ENCODE measurements at places on chromosomes 16 and 17.

GRCh38 chr17:21124086-21124485 lies 2.7 kb upstream of the DHRS7B start:
- DNase-seq: no peak

DNA sequence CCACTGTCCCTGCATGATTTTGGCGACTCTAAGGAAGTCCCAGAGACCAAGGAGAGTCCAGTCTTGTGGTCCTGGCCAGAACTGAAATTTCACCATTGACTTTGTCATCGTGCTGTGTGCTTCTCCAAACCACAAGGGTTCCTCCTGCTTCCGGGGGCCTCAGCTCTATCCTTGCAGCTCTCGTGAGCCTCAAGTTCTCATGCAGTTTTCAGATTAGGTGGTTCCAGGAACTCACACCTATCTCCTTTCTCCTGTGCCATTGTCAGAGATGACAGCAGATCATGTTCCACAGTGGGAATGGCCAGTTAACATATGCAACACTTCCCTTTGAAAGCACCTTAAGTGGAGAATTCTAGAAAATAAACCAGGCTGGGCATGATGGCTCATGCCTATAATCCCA lies 97.9 kb upstream of the CRHR1 start:
- no peak for DNase-seq

DNA sequence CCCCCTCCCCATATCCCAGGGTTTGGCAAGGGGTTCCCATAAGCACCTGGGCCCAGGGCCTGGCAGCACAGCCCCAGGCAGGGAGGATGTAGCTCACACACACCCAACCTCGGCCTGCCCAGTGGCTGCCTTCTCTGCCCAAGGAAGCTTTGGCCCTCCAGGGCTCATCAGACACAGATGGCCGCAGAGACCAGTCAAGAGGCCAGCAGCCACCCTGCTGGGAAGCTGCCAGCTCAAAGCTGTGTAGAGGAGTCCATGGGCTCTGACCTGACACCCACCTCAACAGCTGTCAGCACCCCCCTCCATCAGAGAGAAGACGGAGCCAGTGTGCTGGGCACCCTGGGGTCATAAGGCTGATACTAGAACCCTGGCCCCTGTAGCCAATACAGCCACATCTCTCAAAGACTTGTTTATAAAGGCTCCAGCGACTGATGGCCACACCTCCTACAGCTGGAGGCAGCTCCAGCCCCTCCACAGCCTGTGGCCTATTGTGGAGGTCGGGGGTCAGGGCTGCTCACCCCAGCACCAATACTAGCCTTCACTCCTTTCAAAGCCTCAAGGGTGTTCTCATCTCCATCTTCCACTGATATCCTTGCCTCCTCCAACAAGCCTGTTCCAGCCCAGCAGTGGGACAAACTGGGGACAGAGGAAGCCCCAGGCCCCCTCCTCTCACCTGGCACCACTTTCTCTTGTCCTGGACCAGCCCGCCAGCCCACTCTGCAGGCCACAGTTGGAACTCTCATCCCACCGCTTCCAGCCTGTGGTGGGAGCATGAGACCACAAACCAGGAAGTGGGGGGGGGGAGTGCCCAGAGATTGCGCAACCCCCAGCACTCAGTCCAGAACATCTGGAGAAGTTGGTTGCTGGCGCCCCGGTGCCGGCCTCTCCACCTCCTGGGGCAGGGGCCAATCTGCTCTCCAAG lies 2.2 kb upstream of the MPG start:
- no peak for DNase-seq

DNA sequence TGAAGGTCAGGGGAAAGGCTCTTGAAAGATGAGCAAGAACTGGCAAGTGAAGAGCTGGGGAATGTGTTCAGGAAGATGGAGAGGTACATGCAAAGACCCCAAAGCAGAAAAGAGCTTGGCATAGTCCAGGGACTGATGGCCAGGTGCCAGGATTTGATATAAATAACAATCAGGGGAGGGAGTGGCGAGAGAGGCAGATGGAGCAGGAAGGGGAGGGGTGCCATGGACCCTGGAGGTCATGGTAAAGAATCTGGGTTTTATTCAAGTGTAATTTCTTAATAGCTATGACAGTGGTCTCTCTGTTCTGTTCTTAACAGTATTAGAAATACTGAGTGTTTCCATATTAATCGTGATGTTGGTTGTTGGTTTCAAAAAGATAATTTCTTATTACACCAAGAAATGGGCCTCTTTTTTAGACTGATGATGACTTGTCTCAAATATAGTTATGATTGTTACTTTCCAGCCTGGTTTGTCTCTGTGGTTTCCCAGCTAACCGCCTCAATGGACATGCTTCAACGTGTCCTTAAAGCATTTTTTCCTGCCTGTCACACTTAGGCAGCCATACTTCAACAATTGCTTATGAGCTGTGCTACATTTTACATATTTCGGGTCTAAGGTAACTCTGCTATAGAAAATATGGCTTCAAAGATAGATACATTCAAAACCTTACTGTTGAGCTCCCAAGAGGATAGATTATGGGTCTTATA lies 49.4 kb downstream of the MYH10 start:
- no peak for DNase-seq

DNA sequence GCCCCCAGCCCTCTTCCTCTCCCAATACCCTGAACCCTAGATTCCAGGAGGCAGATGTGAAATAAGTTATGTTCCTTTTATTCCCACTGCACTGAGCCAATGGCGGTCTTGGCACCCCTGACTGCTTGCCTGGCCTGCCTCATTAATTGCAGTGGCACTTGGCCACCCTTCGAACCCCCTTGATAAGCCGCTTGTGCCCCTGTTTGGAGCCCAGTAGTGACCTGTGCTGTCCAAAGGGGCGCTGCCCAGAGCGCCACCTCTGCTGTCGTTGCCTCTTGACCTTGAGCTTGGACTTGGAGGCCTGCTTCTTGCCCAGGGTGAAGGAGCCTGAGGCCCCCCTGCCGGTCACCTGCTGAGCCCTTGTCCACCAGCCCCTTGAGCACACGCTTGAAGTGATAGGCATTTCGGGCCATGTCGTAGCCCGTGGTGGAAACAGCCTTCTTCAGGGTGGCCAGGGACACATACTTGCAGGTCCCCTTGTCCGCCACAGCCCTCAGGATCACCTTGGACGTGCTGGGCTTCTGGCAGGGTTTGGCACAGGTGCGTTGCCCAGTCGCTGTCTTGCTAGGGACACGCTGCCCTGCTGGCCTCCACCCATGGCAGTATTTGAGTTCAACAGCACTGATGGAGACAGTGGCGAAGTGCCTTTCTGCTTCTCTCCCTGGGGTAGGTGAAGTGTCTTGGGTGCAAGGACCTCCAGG lies 5.7 kb downstream of the SGCA start:
- DNase-seq: no peak

DNA sequence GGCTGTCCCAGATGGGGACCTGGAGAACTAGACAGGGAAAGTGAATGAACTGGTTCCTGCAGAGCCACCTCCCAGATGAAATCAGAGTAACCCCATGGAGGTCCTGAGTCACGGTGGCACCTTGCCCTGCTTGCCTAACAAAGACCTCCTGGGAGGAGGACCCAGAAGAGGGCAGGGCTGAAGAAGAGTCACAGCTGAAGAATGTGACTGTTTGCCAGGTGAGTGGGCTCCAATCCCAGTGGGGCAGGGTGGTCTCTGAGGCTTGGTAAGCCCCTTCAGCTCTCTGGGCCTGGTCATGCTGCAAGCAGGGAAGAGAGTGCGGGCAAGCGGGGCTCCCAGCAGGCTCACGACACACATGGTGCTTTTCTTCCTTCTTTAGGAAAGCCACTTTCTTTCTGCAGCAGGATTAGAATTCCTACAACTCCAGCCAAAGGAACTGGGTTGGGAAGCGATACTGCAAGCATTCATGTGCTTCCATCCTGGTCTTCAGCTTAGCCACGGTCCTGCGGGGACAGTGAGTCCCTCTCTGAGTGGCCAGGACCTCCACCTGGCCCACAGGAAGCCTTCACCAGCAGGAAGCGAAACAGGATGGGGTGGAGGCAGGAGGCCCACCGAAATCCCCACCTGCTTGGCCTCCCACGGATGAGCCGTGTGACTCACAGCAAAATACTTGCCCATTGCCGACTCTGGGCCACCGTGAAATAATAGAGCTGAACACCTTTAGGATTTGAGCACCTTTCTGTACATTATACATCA lies 4.3 kb downstream of the C16orf74 start:
- DNase-seq: no peak

GRCh38 chr17:80118601-80119270 lies 17.4 kb downstream of the GAA start:
- DNase-seq: no peak

DNA sequence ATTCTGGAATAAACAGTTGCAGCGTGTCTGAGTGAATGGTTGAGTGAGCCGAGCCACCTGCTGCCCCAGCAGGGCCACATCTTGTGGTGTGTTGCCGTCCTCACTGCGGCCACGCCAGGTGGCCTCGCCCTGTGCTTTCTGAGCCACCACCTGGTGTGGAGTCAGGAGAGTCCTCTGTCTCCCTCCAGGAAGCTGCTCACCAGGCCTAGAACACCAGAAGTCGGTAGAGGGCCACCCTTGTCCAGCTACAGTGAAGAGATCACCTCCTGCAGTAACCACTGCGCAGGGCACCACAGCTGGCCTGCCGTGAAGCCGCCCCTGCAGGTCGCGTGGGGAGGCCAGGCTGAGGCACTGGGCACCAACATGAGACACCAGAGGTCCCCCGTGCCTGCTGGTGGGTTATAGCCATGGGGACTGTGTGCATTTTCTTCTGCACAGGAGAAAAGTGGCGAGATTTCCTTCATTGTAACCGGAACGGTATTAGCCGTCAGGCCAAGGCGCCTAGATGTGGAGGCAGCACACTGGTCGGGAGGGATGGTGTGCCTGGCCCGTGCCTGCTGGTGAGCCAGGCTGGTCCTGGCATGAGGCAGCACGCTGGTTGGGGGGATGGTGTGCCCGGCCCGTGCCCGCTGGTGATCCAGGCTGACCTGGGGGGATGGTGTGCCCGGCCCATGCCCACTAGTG lies 28.9 kb upstream of the FOXK2 start:
- DNase-seq: no peak

DNA sequence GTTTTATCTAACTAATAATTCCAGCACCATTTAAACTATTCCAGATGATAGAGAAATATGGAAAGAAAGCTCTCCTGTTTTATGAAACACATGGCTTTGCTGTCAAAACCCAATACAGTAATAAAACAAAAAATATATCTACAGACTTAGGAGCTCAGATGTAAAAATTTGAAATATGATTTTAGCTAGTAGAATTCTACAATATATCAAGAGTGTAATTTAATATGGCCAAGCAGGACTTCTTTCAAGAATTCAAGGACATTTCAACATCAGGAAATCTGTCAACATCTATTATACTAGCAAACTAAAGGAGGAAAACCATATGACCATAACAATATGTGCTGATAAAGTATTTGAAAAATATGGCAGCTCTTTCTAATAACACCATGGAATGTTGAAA lies 57.5 kb downstream of the CCDC182 start:
- DNase-seq: no peak

- DNase-seq: no peak
These were observed 11.0 kb downstream of the KRT33A start for GRCh38 chr17:41339571-41340172.

GRCh38 chr17:9987779-9988585 lies 82.9 kb upstream of the RCVRN start:
- DNase-seq: no peak

DNA sequence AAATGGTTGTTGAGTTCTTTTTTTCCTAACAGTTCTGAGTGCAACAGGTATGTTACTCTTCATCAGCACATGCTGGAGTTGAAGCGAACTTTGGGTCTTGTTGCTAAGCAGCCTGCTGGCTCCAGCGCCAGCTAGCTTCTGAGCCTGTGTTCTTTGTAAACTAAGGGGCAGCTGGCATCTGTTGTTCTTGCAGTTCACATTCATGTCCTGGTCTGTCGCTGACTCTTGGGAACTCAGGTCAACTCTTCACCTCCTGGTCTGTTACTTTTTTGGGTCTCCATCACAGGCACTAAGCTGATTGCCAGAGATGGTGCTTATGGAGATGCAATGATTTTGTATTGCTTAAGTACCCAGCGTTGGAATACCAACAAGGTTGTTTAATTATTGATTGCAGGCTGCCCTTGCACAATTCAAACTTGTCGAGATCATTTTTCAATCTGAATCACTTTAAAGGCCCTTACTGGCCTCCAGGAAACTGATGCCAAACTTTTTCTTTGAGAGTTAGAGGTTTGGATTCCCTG lies 40.9 kb downstream of the USP10 start:
- DNase-seq: no peak

DNA sequence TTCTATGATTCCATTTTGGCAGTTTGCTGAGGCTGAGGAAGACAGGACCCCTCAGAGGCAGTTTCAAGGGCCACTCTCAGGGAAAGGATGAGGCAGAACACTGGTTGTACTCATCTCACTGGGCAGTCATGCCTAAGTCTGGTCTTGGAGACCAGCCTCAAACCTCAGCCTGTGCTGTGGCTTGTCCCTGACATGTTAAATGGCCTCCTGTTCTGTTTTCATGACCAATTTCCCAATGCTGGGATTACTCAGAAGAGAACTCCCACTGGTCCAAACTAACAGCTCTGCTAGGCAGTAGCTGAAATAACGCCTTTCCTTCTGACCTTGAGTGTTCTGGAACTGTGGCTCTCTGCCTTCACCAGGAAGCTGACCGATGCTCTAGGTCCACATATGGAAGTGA lies 8.4 kb upstream of the SPDYE4 start:
- DNase-seq: no peak

GRCh38 chr17:55402374-55402773 lies 19.3 kb downstream of the MMD start:
- no peak for DNase-seq

DNA sequence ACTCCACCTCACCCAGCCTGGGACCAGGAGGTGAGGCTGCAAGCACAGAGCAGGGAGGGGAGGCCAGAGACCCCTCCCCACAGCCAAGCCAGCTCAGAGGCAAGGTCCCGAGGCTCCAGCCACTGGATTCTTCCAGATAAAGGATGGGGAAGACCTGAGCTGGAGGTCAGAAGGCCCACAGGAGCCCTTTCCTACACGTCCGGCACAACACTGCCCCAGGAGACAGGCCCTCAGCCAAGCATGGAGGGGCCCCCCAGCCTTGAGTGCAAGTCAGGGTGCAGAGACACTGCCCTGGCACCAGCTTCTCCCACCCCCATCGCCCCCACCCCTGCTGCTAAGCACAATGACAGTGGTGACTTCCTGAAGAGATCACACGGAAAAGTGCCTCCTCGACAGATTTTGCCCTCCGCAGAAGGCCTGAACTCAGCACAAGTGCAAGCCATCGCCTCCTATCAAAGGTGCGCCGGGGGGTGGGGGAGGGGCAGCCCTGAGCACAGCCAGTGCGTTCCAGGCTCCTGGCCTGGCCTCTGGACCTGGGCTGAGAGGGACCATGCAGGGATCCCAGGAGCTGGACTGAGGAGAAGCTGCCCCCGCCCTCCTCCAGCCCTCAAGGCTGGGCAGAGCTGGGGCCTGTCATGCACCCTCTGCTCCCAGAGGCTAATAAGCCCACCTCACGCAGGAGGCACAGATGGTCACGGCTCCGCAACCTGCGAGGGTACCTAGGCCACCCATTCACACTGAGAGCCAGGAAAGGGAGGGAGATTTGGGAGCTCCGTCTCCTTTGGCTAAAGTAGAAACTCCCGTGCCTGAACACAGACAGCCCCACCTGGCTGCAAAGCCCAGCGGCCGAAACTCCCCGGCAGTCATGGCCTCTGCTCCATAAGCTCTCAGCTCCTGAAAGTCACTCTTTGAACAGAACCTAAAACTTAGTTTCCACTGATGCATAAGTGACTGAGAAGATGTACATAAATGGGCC lies 2.7 kb downstream of the MAFG start:
- no peak for DNase-seq

- DNase-seq: no peak
These were observed 264.5 kb downstream of the PMP22 start for GRCh38 chr17:15000661-15001060.

Measured in NCI-H1048 (cell line).